Frontal cortex (tissue), 4 donors: ENCODE measurements at places on chromosomes 7 and 10.

DNA sequence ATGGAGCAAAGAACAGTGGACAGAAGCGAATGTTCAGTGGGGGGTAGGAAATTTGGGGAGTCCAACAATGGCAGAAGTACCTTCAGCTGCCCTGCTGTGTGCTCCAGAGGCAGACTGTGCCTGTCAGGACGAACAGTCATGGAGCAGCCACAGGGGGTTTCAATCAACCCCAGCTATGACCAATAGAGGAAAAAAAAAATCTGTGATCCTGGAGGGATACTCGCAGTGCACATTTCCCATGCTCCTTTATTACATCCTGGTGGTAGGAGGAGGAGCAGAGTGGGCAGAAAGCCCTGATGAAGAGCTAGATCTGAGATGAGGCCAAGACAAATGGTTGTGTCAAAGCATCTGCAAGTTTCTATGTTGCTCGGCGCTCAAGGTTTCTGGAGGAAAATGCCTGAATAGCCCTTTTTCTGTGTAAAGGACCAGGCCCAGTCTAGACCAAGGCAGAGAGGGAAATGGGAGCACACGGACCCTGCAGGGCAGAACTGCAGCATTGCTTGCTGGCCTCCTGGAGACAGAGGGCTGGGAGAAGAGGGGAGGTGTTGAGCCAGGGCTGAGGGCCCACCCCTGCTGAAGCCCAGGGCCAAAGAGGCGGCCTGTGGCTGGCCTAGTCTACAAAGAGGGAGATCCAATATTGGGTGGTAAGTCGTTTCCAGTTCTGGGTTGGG is 201.5 kb downstream of the GRID1 start:
- no peak for DNase-seq

- DNase-seq: peak; percentile 58
Measured at GRCh38 chr10:116690356-116691322, 51.7 kb downstream of the HSPA12A start.

DNA sequence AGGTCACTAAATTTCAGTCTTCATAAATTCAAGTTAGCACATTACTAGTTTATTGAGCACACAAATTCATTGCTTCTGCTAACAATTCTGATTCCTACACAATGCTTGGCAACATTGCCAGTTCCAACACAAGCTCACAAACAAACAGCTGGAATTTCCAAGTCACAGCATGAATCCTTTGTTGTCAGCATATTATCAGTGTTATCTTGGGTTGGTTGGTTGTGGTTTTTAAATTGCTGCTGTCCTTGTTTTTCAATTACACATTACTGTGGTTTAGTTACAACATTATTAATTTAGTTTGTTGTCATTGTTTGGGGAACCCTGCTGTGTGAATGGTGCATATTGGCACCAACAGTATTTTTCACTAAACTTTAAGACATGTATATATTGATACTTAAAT is 86.0 kb upstream of the ARID5B start:
- DNase-seq: no peak

DNA sequence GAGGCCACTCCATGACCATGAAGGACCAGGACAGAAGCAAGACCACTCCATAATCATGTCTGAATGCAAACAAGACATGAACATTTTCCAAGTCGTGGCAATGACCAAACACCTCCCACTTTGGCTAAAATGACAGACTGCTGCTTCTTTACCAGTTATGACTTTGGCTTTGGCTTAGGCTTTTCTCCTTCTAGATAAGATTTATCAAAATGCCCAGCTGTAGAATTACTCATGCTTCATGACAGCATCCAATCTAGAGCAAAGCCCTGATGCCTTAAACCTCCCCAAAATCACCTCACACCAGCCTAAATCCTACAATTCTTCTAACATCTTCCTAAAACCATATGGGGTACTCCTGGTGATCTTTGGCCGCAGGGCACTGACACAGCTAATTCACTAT is 102.1 kb downstream of the VPS41 start:
- no peak for DNase-seq
